ENCODE measurements at places on chromosomes 4 and X.

- H3K4me3 ChIP-seq: no peak overlapping the region
- no peaks in the 10 kb centered on the region for H3K4me1 ChIP-seq
- no peak for DNase-seq
- no peaks in the 10 kb centered on the region for H3K36me3 ChIP-seq
- no peaks in the 10 kb centered on the region for H3K27me3 ChIP-seq
- no peak overlapping the region for H3K27ac ChIP-seq
Observed at GRCh38 chr4:138609943-138610350, 367.8 kb upstream of the SLC7A11 start.

DNA sequence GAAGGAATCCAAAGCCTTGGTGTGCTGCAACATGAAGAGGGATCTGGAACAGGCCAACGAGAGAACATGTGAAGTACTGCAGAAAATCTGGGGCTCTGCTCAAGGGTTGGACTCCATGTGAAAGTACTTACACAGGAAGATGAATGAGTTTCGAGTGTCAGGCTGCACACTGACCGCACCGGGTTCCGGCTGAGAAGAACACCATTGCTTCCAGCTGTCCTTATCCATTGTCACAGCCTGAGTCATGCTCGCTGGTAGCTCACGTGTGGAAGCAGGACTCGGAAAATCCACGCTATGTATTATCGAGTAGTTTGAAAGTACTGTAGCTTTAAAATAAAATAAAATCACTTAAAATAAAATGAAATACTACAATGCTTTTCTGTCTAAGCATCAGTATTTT is 50.4 kb upstream of the TBL1X start:
- no peak for DNase-seq
- H3K27ac ChIP-seq: no peak overlapping the region
- no peaks in the 10 kb centered on the region for H3K36me3 ChIP-seq
- no peaks in the 10 kb centered on the region for H3K4me1 ChIP-seq

DNA sequence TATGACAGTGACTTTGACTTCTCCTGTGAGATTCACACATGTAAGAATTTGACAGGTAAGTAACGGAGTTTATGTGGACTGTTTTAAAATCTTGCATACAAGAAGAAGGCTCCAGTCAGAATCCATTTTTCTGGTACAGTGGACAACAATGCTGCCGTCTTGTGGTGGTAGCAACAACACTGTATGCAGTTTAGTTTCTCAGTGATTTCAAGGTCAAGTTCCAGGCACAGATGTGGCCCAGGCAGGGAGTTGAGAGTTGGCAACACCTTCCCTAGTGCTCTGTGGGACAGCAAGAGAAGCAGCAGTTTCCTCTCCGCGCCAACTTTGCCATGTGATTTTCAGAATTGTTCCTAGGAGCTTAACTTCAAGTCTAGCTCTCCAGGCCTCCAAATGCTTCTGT is 56.0 kb upstream of the STPG2 start:
- H3K27me3 ChIP-seq: no peaks in the 10 kb centered on the region
- H3K27ac ChIP-seq: no peak overlapping the region
- peaks cover 17% of the 10 kb centered on the region for H3K36me3 ChIP-seq
- no peak for DNase-seq
- peaks cover 16% of the 10 kb centered on the region for H3K4me1 ChIP-seq

DNA sequence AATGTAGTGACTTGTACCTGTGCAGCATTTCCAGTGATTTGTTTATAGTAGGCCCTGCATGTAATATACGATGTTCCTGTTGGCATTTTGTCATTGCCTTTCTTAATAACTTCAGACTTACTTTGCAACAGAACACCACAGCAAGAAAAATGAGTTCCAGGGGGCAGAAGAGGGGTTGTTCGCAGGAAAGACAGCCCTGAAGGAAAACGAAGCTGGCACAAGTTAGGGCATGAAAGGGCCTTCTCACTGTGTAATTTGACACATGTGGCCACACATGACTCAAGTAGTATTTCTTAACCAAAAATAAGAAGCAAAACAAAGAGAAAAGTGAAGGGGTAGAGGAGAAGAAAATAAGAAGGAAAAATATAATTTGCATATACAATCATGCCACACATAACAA is 265.8 kb upstream of the SMIM31 start:
- no peaks in the 10 kb centered on the region for H3K36me3 ChIP-seq
- H3K27ac ChIP-seq: no peak overlapping the region
- no peak overlapping the region for H3K4me3 ChIP-seq
- no peaks in the 10 kb centered on the region for H3K27me3 ChIP-seq
- H3K4me1 ChIP-seq: no peaks in the 10 kb centered on the region

- H3K4me3 ChIP-seq: no peak overlapping the region
- no peaks in the 10 kb centered on the region for H3K36me3 ChIP-seq
- H3K27me3 ChIP-seq: no peaks in the 10 kb centered on the region
- H3K27ac ChIP-seq: no peak overlapping the region
- no peak for DNase-seq
Observed at GRCh38 chr4:156280686-156281085, 327.0 kb upstream of the CTSO start.

- no peaks in the 10 kb centered on the region for H3K4me1 ChIP-seq
- DNase-seq: no peak
- H3K4me3 ChIP-seq: no peak overlapping the region
- H3K27ac ChIP-seq: no peak overlapping the region
- H3K36me3 ChIP-seq: no peaks in the 10 kb centered on the region
- peaks cover 50% of the 10 kb centered on the region for H3K27me3 ChIP-seq
Observed at GRCh38 chr4:37475087-37475486, 211.1 kb downstream of the RELL1 start.

DNA sequence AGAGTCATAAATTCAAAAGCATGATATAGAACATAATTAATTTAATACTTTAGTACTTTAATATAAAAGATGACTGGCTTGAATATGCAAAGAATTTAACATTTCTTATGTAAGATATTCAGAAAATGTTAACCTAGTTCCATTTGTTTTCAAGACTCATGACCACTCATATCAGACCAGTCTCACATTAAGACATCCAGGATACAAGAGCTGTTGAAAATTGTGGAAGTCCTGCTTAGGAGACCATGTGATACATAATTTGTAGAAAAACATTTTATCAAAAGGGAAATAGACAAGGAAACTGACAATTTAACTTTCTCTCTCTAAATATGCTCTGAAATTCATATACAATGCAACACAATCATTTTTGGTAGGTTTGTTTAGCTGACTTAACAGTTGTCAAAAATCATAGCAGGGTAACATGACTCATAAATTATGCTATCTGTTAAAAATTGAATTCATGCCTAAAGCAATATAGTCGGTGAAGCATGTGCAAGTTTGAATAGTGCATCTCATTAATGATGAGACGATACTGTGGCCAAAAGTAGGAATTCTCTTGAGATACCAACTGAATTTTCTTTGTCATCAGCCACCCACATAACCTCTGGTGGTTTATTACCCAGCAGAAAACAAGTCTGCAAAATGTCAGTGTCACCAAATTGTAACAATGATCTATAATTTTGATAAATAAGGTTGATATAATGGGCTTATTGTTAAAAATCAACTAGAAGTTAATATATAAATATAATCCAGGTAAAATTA is 211.4 kb downstream of the GASK1B start:
- no peak overlapping the region for H3K4me3 ChIP-seq
- no peak overlapping the region for H3K27ac ChIP-seq
- no peaks in the 10 kb centered on the region for H3K4me1 ChIP-seq
- peaks cover 4% of the 10 kb centered on the region for H3K27me3 ChIP-seq

DNA sequence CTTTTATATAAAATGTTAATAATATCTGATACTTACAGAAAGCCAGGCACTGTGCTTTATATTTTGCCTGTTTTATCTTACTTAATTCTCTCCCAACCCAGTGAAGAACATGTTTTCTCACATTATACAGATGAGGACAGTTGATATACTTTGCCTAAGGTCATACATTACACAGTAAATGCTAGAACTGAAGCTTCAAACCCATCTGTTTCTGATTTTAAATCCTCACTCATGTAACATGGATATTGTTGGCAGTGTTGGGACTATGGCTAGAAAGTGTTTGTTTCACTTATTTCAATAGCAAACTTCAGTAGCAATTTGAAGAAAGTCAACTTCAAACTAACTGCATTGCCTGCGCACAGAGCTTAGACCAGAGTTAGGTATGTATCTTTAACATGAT is 57.4 kb downstream of the RAPGEF2 start:
- no peak for DNase-seq
- peaks cover 13% of the 10 kb centered on the region for H3K4me1 ChIP-seq
- no peak overlapping the region for H3K4me3 ChIP-seq
- H3K27ac ChIP-seq: no peak overlapping the region
- no peaks in the 10 kb centered on the region for H3K36me3 ChIP-seq
- H3K27me3 ChIP-seq: no peaks in the 10 kb centered on the region

GRCh38 chr4:185108669-185109068 is 34.4 kb upstream of the SLC25A4 start:
- no peak overlapping the region for H3K4me3 ChIP-seq
- DNase-seq: no peak
- H3K4me1 ChIP-seq: peaks cover 5% of the 10 kb centered on the region
- peaks cover 16% of the 10 kb centered on the region for H3K27me3 ChIP-seq
